ENCODE measurements at places on chromosomes 1 and 21.
A peak's percentile ranks its signal among the peaks of the same experiment; 100 is the strongest.

GRCh38 chr1:86914998-86915736 is 732 bp downstream of the HS2ST1 start:
- DNase-seq = no peak

DNA sequence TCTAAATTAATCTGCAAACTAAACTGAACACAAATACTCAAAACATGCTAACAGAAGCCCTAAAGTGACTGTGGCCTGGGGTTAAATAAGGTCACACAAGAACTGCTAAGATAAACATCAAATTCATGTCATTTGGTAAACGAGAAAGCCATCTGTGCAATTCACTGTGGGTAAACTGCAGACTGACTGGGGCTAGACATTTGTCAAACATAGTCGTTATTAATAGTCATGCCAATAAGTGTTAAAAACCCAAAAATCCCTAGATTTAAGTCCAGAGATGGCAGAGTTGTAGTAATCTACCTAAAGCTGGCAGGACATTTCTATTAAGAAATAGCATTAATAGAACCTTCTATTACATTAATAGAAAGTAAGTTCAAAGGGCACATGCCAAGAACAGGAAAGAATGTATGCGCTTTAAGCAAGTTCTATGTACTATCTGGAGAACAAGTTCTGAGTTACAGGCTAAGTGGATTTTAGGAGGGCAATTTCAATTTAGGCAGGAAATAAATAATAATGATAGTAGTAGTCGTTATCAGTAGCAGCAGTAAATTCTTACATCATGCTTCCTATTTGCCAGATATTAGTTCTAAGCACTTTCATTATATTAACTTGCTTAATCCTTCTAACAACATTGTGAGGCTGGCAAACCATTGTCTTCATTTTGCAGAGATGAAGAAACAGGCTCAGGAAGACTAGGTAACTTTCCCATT is 8.6 kb downstream of the EDEM3 start:
- no peak for DNase-seq

DNA sequence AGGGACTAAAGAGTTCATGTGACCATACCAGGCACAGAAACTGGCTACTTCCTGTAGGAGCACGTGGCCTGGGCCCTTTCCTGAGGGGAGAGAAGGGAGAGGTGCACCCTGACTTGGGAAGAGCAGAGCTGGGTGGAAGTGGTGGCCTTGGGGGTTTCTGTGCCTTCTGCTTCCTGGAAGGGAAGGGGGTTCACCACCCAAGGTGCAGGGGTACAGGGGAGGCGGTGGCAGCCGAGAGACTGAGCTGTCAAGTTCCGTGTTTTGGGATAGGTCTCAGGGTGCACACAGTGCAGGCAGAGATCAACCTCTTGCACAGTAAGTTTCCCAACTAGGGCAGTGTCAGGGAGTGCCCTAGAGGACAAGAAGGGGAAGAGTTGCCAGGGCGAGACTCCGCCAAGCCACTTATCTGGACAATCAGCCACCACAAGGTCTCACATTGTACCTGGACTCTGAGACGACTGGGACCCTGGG is 10.1 kb downstream of the HECTD3 start:
- DNase-seq = no peak

DNA sequence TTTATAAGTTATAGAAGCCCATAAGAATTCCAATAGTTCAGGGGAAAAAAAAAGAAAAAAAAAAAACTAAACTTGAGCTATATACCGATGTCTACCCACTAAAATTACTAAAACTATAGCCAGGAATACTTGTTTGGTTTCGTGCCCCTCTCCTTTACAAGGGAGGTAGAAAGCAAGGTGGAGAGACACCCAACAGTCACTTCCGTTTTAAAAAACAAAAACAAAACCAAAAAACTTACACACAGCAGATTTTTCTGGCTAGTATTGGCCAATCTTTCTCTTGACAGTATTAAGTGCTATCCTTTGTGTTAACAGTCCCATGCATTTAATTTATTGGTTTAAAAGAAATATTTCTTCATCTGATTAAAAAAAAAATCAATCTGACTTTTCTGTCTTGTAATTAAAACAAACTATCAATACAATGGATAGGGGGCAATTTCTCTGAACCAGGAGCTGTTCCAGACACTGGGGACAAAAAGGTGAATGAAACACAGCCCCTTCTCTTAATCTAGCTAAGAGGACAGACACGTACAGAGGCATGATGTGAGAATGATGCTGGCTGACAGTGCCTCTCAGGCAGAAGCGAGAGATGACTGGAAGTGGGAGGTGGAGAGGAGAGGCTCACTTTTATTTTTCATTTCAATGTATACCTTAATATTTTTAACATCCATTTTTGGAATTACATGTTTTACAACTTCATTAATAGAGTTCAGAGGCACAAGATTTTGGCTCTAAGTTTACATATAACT is 214.8 kb downstream of the RERE start:
- no peak for DNase-seq

- DNase-seq = no peak
These were observed 2.4 kb downstream of the ID3 start for GRCh38 chr1:23556635-23557470.

- DNase-seq = no peak
These were observed 11.3 kb upstream of the PDZK1IP1 start for GRCh38 chr1:47201179-47201578.

DNA sequence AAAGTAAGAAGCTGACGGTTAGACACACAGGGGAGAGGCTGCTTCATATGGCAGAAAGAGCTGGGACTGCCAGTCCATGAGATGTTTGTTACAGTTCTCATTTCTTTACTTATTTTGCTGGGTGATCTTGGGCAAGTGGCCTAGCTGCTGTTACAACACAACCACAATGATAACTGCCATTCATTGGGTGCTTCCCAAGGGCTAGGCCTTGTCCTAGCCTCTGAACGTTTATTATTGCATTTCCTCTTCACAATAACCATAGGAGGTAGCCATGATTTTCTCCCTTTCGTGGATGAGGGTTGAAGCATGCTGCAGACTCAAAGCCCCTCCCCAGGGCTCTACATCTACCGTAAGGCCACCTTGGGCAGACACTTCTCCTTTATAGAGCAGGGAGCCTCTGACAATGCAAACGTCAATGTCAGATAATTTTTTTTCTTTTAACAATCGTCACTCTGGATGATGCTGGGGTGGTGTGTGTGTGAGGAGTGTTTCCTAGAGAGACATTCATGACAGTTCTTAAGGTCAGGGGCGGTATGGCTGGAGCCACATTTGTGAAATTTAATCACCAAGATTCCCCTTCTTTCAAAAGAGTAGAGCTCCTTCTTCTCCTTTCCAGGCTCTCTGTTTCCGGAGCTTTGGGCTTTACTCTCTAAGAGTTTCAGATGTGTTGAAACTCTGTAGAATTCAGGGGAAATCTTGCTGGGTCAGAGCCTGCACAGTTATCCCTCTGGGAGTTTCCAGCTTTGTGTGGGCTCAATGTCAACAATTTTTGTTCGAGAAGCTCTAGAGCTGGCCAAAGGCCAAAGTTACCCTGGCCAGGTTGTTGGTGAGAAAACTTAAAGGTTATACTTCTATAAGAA is 138.5 kb upstream of the SGIP1 start:
- DNase-seq = no peak

GRCh38 chr1:70150444-70150843 is 54.9 kb downstream of the LRRC40 start:
- DNase-seq = no peak

DNA sequence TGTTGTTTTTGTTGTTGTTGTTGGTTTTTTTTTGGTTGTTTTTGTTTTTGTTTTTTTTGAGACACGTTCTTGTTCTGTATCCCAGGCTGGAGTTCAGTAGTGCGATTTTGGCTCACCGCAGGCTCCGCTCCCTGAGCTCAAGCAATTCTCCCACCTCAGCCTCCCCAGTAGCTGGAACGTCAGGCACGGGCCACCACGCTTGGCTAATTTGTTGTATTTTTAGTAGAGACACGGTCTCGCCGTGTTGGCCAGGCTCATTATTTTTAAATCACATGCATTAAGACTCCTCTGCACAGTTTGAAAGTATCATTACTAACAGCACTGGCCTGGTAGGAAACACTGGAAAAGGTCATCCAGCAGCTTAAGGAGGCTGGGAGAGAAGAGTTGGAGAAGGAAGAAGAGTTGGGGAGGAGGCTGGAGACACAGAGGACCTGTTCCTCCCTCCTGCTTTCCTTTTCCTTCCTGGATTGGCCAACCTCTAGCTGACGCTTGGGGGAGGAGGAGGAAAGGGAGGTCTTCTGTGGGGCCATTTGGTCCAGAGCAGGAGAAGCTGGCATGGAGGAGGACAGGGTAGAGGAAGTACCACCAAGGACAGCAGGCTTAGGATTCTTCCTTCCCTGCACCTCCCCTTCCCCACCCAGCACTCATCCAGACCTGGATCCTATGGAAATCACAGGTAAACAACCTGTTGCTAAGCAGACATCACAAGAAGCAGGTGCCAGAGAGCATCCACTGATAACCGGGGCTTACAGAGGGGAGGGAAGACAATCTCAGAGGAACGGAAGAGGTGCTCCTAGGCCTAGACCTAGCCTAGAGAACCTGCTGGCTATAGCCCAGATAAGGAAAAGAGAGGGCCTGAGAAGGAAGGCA is 71.9 kb upstream of the GOLT1A start:
- DNase-seq = no peak

- no peak for DNase-seq
These were observed 6.5 kb downstream of the SDF4 start for GRCh38 chr1:1225238-1225845.

- no peak for DNase-seq
These were observed 79.5 kb downstream of the GLIS1 start for GRCh38 chr1:53659436-53659835.

- DNase-seq = peak; percentile 23
These were observed 2.0 kb downstream of the FCER1G start for GRCh38 chr1:161216945-161217712.

DNA sequence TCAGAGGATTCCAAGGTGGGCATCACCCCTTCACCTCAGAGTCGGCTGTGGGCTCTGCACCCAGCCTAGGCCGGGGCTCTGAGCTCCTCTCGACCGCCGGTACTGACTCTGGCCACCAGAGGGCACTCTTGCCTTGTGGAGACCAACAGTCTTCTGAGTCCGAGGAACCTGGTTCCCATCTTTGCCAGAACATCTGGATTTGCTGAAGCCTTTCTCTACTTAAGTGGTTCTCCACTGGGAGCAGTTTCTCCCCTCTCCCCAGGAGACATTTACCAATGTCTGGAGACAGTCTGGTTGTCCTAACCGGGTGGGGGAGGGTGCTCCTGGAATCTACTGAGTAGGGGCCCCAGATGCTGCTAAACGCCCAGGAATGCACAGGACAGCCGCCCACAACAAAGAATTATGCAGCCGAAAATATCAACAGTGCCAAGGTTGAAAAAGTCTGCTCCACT is 9.4 kb downstream of the ETV3L start:
- DNase-seq = peak; percentile 57

DNA sequence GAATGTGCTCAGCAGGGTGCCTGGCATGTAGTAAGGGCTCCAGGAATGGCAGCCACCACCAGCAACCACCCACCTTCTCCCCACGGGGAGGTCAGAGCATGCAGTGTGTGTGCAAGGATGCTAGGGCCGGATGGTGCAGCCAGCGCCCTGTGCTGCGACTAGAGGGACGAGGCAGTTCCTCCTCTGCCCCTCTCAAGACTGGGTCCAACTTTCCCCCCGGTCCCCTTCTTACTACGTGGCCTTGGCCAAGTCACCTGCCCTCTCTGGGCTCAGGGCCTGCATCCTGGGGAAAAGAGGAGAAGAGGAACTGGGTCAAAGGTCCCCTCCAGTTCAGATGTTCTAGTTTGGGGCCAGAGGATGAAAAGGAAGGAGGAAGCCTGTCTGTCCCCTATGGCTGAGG is 71.6 kb upstream of the TARDBP start:
- DNase-seq = no peak

DNA sequence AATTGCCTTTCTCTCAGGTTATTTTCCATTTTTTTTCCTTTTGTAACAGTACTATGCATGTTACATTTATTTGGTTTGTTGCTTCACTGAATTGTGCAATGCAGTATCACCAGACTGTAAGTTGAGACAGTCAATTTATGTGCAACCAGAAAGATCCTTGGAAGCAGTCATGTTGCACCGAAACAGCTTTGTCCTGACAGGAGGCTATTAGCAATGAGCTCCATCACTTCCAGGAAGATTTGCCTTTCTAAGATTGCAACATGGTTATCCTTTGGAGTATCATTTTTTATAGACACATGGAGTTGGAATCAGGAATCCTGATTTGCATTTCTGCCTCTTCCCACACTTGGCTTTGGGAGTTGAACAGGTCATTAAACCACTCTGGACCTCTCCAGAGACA is 84.5 kb upstream of the ST6GALNAC5 start:
- no peak for DNase-seq

GRCh38 chr1:68916221-68916902 is 419.5 kb upstream of the DEPDC1 start:
- DNase-seq = no peak

DNA sequence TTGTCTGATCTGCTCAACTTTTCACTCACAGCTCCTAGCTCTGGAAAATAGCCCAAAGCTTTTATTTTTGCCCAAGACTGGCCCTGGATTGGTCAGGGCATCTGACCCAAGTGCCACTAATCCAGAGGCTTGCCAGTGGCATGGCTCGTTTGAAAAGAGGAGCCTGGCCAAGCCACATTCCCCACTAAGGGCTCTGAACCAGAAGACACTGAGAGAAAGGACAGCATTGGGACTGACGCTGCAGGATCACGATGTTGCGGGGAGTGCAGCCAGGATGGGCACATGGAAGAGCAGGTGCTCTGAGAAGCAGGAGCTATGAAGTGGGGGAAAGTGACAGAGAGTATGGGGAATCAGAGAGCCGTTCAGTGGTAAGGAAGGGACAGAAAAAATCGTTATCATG is 44.9 kb upstream of the TSPAN2 start:
- no peak for DNase-seq

DNA sequence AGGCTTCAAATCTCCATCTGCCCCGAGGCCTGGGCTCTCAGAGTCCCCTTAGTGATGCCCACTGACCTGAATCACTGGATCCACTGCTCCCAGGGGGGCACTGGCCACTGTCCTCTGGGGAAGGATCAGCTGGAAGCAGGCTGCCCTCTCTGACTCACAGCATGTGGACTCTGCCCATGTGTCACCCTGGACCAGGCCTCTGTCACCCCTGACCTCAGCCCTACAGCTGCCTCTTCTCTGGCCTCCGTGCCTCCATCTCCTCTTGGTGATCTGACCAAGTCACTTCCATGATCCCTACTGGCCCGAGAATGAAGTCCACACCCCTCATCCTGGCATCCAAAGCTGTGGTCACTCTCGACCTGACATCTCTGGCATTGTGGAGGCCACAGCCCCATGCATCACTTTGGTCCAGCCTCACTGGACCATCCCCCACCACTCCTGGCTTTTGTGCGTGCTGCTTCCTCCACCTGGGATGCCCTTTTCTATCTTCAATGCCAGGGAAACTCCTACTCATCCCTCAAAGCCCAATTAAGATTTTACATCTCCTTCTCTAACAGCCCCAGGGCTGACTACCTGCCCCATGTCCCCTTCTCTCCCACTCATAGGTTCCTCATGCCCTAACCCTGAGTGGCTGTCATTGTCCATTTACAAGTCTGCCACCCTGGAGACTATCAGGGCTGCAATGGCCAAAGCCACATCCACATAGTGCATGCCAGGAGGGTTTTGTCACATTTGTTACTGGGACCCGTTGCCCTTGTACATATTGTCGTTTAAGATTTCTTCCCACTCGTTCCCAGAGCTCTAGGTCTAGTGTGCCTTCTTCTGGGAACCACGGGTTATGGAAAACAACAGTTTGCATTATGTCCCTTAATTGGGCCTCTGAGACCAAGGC is 685.0 kb downstream of the MATN1 start:
- no peak for DNase-seq

- DNase-seq = no peak
These were observed 29.4 kb upstream of the KCNQ4 start for GRCh38 chr1:40754201-40754600.

GRCh38 chr1:172561252-172561651 is 28.3 kb downstream of the SUCO start:
- DNase-seq = no peak

GRCh38 chr1:102466487-102466886 is 469.8 kb upstream of the OLFM3 start:
- no peak for DNase-seq

Measured in GOT3 (cell line).